ENCODE measurements at places on chromosomes 7 and 10.

DNA sequence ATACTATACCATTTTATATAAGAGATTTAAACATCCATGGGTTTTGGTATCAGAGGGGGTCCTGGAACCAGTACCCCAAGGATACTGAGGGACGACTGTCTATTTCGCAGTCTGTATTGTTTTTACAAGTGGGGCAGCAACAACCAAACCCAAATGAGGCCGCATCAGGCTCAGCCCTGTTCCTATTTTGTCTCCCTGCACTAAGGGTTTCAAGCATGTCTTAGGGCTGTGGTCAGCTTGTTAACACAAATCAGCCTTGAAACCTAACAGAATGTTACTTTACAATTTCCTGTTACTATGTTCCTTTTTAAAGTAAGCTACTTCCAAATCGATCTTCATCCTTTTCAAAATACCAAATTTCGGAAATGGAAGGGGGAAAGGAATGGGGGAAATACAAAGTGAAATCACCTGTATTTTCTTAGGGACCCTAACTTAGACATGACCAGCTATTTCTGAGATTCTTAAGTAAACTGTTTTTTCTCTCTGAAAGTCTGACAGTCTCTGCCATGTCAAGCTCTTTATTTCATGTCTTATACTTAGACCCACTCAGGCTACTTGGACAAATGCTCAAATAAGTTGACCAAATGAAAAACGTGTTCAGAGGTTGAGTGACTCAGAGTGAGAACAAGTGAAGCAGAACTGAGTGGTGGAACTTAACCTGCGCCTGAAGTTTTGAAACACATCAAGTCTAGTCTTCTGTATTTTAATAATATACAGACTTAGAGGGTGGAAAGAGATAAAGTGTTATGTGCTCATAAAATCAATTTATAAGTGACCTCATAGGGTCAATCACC lies 75.8 kb downstream of the C1GALT1 start:
- peak; percentile 56 for DNase-seq

DNA sequence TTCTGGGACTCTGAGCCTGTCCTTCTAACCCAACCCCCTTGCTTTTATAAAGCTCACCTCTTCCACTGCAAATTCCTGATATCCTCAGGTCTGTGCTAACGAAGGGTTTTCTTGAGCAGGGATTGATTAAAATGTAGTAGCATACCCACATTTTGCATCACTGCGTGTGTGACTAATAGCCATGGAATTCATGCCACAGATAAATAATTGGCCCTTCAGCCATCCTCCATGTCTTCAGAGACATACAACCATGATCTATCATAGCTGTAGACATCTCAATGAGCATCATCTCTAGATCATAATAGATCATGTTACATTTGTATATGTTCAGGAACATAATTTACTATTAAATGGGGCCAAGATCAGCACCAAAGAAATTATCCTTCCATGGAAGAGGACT lies 990.3 kb downstream of the KCNMA1 start:
- DNase-seq = no peak

- DNase-seq = no peak
These were observed 196.1 kb upstream of the KLF14 start for GRCh38 chr7:130929896-130930659.

DNA sequence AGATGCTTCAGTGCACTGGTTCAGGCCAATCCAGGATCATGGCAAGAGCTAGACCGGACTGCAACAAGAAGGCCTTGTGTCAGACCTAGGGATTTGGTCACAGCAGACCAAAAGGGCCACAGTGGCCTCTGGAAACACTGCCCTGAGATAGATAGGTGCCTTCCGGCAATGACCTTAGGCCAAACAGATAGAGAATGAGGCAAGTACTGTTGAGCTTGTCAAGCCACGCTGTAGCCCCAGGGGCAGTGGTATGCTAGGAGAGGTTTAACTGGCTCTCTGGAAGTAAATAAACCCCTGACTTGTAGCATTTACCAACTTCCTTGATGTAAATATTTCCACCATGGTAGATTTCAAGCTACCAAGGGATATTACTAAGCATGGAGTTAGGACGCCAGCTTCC lies 197.5 kb downstream of the GRID1 start:
- DNase-seq = no peak

DNA sequence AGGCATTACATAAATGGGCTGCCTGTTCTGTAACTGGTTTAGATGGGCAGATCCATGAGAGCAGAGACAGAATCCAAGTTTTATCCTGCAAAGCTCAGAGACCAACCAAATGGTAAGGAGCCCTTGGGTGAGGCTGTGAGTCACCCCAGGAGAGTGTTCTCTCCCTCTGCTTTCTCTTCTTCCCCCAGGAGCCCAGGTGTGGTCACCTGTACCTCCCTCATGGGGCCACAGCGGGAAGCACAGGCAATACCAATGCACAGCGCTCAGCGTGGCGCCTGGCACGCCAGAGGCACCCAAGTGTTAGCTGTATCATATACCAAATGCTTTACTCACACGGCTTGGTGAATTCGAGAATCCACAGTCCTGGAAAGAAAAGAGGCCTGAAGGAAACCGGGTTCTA lies 39.4 kb downstream of the CTBP2 start:
- DNase-seq = no peak

DNA sequence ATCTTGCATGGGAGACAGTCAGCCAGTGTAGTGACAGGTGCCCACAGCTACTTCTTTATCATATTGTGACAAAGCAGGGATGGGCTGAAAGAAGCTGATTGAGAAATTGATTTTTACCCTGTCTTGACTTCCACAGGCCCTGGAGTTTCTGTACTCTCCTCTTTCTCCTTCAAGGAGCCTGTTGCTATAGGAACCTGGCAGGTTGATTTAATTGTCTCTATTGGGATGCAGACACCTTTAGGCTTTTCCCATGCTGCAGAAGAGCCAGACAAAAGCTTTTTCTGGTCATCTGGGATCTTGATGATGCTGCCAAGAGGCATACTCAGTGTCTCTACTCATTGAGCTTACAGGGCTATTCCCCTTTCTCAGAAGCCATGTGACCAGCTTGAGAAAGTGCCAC lies 754.8 kb downstream of the KCNMA1 start:
- DNase-seq = no peak

DNA sequence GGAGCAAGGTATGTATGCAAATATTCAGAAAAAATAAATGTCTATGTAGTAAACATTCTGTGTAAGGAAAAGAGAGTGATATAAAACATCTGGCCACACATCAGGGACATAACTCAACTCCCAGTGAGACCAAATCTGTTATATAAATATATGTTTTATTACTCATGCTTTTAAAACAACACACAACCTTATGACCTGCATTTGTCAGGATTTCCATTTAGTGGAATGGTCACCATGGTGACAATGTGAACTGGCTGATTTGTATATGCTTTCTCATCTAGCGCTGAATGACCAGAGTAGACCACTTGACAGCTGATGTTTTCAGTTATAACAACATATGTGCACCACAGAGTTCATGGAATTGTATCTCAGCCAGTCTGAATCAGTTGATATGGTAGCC lies 551.7 kb downstream of the HTR7 start:
- DNase-seq = peak; percentile 89

DNA sequence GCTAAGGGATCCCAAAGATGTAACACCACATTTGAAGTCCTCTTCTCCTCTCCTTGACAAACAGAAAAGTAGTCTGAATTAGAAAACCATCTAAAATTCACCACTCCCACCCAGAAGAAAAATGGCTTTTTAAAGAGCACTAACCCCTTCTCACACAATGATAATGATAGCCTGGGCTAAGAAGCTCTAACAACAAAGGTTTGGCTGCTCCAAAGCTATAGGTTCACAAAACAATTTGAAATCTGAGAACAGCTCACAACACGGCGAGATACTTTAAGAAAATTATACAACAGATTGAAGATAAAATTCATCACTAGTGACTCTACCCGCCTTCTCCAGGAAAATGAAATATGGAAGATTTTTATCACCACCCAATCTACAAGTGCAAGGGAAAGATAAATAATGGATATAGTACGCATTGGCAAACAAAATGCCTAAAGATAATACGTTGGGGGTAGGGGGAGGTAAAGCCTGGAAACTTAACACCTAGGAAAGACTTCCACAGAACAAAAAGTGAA lies 7.4 kb downstream of the ITGB1 start:
- DNase-seq = no peak

GRCh38 chr10:84333864-84334451 lies 5.6 kb downstream of the CCSER2 start:
- DNase-seq = peak; percentile 4

DNA sequence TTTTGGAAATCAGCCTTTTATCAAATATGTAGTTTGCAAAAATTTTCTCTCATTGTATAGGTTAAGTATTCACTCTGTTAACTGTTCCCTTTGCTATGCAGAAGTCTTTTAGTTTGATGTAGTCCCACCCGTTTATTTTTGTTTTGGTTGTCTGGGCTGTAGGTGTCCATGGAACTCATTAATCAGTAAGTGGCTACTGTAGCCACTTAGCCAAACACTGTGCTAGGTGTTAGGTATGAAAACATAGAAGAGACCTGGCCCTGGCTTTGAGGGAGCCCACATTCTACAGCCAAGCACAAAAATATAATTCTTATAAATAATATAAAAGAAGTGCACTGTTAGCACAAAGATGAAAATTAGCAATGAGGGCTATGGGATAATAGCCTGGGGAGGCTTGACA lies 133.5 kb downstream of the ETV1 start:
- DNase-seq = no peak

GRCh38 chr10:107589081-107589480 lies 424.6 kb upstream of the SORCS1 start:
- DNase-seq = no peak

GRCh38 chr10:4494551-4494950 lies 331.5 kb upstream of the AKR1E2 start:
- no peak for DNase-seq

DNA sequence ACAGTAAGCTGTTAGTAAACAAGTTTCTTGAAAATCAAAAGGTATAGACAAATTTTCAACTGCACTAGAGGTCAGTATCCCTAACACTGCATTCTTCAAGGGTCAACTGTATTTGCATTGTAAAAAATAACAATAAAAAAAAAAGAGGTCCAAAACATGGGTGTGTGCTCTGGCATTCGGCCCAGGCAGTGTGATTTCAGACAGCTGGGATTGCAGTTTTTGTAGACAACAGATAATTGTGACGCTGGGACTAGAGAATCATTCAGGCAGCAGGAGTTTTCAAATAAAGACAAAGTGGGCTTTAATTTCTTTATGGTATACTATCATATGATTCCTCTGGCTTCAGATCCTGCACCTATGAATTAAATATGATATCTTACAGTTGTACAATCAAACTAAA lies 543.2 kb upstream of the SEMA3D start:
- DNase-seq = no peak

- no peak for DNase-seq
These were observed 9.6 kb downstream of the PDZD8 start for GRCh38 chr10:117365612-117366011.

- DNase-seq = peak; percentile 38
These were observed 17.5 kb upstream of the CLIP2 start for GRCh38 chr7:74271742-74272141.

GRCh38 chr7:7443806-7444350 lies 91.8 kb downstream of the COL28A1 start:
- no peak for DNase-seq

DNA sequence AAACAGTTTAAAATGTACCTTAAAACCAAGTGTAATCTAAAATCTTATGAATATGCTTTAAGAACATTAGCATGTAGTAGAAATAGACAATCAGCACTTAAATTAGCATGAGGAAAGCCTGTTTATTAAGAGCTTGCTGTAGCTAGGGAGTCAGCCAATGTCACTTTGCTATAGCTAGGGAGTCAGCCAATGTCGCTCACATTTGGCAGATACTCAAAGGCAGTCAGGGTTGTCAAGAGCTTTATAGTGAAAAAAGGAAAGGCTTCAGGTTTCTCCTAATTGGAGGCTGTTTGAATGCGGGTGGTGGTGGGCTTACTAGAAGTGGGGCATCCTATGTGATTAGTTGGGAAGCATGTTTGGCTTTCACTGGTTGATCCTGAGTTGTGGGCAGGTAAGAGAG lies 226.2 kb upstream of the DGKB start:
- DNase-seq = no peak

DNA sequence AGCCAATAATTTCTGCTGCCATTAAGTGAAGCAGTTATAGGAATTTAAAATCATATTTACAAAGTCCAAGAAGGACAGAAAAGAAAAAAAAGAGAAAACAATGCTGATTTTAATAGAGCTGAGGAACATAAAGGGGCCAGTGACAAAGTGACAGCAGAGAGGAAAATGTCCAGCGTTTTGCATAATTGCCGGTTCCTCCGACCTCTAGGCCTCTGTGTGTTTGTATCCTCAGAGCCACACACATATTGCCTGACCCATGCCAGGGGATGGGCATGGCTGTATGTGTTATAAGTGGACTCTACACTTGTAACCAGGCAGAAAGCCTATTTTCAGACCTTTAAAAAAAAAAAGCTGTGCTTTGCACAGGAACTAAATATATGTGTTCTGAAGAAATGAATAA lies 366.8 kb upstream of the C7orf33 start:
- DNase-seq = no peak

- DNase-seq = no peak
These were observed 54.9 kb downstream of the PDGFA start for GRCh38 chr7:464454-465401.

- no peak for DNase-seq
These were observed 25.5 kb upstream of the SLC29A3 start for GRCh38 chr10:71293446-71294084.
